Nucleus accumbens (tissue), 56 donors: ENCODE measurements at places on chromosomes 7 and 10.

GRCh38 chr10:47078393-47079203 is 167.4 kb downstream of the PTPN20 start:
- DNase-seq: no peak

DNA sequence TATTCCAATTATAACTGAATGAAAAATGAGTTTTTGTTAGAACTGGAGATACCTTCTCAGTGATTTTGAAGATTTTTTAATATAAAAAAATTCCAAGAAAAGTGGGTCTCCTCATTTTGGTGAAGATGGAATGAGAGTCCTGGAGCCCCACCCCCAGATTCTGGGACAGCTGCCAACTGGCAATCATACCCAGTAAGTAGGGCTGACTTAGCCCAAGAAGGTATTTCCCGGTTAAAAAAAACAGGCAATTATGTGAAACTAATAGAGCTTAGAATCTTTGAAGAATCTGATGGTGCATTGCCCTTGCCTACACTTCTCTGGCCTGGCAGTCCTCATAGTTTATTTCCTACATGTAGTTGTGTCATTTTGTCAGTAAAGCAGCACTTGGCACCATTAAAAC is 52.8 kb upstream of the VWDE start:
- no peak for DNase-seq

- no peak for DNase-seq
These were observed 146.3 kb downstream of the BAMBI start for GRCh38 chr10:28823501-28824075.

GRCh38 chr7:8338206-8338605 is 76.2 kb upstream of the ICA1 start:
- DNase-seq: no peak

DNA sequence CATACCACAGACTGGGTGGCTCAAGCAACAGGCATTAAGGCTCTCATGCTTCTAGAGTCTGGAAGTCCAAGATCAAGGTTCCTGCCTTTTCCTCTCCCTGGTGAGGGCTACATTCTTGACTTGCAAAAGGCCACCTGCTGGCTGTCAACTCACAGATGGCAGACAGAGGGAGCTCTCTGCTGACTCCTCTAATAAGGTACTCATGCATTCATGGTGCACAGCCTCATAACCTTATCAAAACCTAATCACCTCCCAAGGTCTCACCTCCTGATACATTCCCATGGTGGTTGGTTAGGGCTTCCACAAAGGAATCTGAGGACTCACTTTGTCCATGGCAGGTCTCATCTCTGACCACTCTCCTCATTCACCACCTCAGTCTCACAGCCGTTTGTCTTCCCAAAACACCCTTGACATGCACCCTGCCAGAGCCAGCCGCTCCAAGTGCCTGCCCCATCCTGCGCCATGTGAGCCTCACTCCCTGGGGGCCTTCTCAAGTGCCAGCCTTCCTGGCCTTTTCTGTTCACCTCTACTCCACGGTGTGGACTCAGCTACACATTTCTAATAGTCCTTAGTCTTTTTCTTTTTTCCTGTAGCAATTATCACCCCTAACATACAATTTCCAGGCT is 400.3 kb upstream of the ADARB2 start:
- DNase-seq: no peak

GRCh38 chr10:71229726-71230655 is 17.6 kb downstream of the UNC5B start:
- DNase-seq: no peak

GRCh38 chr10:122504610-122504950 is 43.2 kb downstream of the HTRA1 start:
- DNase-seq: peak; percentile 89

GRCh38 chr7:113790025-113790424 is 128.8 kb downstream of the PPP1R3A start:
- no peak for DNase-seq

- DNase-seq: no peak
These were observed 144.1 kb upstream of the NRG3 start for GRCh38 chr10:81730891-81731290.

DNA sequence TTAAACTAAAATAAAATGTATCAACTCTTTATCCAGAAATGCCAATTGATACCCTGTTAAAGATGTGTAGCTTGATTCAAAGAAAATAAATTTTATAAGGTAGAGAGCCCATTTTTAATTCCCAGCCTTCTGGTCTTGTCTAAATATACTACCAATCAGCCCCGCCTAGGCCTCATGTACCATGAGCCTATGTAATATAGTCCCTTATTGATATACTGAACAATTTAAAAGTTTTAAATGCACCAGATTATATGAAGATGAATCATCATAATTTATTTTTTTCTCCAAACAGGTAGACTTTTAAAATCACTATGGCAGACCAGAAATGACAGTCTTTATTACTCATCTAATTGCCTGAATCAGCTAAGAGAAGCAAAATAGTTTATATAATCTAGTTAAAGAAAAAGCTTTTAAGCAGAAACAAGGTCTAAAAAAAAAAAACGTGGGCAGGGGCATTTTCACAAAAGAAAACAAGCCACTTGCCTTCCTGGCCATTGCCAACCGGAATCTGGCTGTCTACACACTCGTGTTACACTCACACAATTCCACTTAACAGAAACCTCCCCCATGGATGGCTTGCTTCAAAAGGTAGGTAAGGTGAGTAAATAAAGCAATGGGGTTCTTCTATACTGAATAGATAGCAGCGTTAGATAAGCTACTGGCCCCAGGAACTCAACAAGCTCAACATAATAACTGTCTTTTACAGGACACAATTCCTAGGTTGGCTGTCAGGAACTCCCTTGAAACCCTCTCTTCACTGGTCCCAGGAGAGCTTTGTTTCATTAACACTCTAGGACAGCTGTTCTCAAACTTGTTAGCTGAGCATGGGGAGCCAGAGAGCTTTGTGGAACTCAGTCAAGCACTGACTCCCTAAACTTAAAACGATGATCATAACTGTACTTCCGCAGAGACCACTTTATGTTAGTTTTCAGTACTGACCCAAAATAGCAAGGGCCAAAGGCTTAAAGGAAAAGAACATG is 37.2 kb downstream of the RAPGEF5 start:
- no peak for DNase-seq

- DNase-seq: no peak
These were observed 117.8 kb downstream of the DYNC2I1 start for GRCh38 chr7:158973941-158974785.
